ENCODE measurements at places on chromosomes 2 and 18.

- DNase-seq: no peak
Observed at GRCh38 chr2:196233021-196233804, 61.8 kb upstream of the STK17B start.

DNA sequence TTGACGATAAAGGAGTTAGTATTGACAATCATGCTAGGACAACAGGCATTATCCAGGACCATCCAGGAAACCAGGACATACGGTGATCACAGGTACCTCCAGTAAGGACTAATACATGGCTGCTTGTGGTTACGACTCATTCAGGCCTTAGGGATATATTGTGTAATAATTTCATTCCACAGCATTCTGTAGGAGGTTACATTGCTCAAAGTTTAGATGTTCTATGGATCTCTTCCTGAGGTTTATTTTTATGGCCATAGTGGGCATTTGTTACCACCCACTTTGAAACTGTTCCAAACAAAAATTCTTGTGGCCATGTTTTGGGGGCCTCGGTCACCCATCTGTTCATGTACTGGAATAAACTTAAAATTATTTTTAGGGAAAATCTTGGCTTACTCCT lies 431.6 kb downstream of the METTL4 start:
- DNase-seq: no peak

DNA sequence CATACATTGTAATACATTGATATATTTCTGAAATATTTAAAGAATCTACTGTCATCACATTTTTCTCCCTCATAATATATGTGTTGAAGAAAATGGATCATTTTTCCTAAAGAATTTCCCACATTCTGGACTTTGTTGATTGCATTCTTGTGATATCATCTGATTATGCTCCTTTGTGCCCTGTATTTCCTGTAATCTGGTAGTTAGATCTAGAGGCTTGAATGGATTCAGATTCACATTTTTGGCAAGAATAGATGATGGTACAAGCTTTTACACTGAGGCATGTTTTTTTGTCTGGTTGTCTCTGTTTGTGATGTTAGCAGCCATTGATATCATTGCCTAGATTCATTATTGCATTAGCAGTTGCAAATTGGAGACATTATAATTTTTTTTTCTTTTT lies 13.4 kb downstream of the UBXN2A start:
- no peak for DNase-seq

- no peak for DNase-seq
Observed at GRCh38 chr2:163652751-163653150, 83.1 kb downstream of the FIGN start.

DNA sequence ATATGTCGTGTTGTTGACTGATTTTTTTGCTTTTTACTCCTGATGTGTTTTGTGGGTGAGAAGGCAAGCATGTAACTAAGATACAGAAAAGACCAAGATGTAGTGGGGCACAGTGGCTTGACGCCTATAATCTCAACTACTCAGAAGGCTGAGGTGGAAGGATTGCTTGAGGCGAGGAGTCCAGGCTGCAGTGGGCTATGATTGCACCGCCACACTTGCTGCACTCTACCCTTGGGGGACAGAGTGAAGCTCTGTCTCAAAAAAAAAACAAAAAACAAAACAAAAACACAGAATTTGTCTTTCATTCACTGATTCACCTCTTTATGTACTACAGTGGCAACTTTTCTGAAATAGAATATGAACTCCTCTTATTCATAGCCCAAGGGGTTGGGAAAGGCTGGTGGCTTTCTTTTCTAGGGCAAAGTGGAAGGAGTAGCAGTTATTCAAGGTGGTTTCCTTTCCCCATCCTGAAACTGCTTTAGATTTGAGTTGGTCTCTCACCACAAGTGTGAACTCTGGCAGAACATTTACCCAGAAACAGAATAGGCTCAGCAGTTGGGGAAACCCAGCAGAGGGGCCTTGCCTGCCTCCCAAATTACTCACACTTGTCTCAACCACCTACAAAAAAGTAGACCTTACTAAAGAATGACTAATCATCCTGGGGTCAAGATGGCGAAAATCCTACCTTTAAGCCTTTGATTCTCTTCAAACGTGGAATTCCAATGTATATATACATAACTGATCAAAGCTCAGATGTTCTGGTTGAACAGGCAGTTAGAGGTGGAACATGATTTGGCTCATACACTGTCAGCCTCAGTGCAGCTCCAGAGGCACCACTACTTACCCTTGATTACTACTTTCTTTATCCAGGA lies 6.5 kb downstream of the TANK start:
- DNase-seq: peak; percentile 89

DNA sequence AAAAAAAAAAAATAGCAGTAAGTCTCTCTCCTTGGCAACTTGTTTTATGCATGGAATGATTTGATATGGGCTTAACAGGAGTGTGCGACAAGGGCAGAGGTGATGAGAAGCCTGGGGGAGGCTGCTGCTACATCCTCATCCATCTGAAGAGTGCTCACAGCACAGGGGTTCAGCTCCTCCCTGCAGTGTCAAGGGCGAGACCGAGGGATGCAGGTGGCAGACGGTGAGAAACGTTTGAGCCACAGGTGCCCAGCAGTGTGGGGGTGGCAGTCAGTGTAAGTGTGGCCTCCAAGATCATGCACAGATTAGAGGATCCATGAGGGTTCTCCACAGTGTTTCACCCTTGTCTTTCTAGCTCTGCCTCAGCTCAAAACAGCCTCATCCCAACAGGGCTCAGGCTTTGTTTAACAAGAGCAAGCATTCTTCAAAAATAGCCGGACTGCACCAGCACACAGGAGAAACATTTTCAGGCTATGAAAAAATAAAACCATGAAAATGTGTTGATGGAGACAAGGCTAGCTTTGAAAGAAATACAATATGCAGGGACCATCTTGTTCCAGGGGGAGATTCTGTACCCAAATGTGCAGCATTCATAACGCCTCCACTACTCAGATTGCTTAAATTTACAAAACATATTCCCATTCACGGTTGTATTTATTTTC lies 324.5 kb upstream of the MYT1L start:
- no peak for DNase-seq

GRCh38 chr2:38720613-38721241 lies 30.4 kb downstream of the SRSF7 start:
- peak; percentile 66 for DNase-seq

GRCh38 chr2:176158855-176159662 lies 2.0 kb downstream of the HOXD3 start:
- DNase-seq: no peak

DNA sequence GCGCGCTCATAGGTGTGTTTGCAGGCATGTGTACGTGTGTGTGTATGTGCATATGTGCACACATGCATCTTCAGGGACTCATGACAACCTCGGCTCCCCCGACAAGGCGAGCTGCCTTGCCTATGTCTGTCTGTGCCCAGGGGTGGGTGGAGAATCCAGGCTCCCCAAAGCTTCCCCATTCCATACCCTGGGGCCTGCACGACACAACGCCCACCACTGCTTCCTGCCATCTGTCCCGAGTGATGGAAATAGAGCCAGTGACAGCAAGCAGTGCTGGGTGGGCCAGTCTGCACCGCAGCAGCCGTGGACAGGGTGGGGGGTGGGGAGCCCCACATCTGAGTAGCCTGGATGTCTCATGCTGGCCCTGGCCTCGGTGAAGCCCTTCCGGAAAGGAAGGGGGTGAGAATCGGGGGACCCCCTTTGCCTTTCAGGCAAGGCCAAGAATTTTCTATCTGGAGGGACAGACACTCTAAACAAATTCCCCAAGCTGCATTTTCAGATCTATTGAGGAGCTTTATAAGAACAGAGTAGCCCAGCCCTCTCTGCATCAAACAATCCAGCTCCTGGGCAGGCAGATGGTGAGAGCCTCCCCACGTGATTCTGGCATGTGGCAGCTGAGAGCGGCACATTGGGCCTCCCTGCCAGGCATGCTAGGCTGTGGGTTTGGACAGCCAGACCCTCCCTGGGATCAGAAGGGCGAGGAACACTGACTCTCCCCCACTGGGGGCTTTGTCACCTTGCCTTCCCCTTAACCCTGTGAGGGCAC lies 4.9 kb downstream of the KCNIP3 start:
- no peak for DNase-seq

GRCh38 chr2:108616318-108616717 lies 82.0 kb downstream of the LIMS1 start:
- no peak for DNase-seq

DNA sequence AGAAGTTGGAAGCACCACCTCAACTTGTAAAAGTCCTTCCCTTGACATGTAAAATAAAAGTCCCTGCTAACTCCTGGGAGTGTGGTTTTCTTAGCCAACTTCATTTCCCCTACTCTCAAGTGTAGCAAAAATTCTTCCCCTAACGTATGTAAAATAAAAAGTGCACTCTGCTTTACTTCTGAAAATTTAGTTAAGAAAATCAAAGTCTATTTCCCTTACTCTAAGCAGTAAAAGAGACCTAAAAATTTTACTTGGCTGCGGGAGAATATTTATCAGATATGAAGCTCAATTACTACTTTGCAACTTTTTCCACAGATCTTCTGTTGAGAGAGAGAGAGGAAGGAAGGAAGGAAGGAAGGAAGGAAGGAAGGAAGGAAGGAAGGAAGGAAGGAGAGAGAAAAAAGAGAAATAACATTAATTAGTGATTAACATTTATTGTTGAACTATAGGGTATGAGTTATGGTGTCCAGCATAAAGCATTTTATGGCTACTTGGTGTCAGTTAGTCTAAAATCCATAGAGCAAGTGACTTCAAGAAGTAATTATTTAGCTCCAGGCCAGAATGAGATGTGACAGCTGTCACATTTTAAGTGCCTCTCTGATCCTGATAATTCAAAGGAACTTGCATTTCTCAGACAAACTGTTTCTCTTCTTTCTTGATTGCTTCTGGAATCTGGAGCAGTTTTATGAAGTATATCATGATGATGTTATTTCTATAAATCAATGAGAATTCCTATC lies 210.3 kb downstream of the TMX3 start:
- no peak for DNase-seq

DNA sequence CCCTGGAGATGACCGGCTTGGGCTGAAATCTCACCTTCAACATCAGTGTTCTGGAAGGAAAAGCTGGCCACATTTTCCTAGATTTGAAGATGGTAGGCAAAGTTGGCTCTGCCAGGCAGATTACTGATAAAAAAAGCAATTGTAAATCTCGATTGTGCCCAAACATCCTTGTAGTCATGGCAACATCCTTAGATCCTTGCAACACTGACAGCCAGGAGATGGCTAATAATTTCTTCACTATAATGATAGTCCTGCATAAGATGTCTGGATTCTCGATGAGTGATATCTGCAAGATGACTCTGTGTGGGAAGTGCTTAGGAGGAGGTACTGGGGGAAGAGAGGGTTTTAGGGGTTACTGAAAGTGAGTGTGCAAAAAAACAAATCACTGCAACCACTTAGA lies 149.1 kb downstream of the FSHR start:
- no peak for DNase-seq

GRCh38 chr2:188725746-188726360 lies 248.3 kb upstream of the COL3A1 start:
- no peak for DNase-seq

- DNase-seq: no peak
Observed at GRCh38 chr18:57389271-57389670, 36.9 kb downstream of the ST8SIA3 start.

- DNase-seq: peak; percentile 85
Observed at GRCh38 chr2:25421820-25422411, 80.2 kb upstream of the DNMT3A start.

GRCh38 chr2:28565033-28565432 lies 69.2 kb downstream of the PLB1 start:
- DNase-seq: no peak

DNA sequence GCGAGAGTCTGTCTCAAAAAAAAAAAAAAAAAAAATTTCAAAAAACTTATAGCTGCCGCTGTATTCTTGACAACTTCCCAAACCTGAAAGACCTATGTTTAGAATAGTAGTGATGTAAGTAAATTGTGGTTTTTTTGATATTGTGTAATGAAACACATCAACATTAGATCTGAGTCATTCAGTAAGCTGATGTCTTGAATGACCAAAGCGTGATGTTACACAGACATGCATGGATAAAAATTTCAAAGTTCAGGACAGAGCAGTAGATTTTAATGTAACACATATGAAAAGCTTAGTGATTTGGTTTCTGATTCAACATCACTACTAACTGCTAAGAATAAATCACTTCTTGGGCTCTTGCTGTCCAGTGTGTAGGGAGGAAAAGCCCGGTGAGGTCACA lies 69.3 kb upstream of the MEX3C start:
- DNase-seq: no peak

GRCh38 chr2:45755585-45756335 lies 104.3 kb downstream of the PRKCE start:
- no peak for DNase-seq

DNA sequence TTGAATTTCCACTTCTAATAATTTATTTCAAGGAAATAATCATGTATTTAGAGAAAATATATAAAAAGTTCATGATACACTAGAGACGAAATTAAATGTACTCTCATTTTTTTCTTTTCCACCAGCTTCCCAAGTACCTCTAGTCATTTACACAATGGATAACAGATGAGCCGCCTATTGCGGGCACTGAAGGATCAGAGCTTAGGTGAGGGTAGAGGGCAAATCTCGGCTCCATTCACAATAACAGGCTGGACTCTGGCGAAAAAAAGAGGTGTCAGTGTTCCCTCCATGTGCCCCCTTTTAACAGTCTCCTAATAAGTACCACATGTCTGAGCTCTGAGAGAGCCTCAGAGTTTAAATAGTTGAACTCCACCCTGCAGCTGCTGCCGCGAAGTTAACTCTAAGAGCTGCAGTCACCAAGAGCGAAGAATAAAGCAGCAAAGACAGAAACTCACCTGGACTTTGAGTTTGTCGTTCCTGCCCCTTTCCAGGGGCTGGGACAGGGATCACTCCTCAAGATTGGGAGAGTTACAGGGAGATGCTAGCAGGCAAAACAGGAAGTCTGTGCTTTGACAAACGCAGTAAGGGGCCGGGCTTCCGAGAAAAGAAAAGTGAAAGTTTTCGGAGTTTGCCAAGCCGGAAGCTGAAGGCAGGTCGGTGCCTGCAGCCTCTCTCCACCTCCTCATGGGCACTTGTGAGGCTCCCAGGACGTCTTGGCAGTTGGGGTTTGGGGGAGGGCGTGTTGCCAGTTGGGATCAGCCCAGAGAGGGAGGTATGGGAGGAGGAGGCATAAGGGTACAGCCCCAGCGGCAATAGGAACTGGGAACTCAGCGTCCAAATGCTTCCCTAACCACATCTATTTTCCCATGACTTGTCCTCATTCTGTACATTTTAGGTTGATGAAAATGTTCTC lies at the start of gene SP110:
SP110 (minus strand) TSS at position 566 of the 913 bp plus-strand sequence. CDS start 3,057 bp downstream, outside the sequence.
- peak; percentile 70 for DNase-seq

DNA sequence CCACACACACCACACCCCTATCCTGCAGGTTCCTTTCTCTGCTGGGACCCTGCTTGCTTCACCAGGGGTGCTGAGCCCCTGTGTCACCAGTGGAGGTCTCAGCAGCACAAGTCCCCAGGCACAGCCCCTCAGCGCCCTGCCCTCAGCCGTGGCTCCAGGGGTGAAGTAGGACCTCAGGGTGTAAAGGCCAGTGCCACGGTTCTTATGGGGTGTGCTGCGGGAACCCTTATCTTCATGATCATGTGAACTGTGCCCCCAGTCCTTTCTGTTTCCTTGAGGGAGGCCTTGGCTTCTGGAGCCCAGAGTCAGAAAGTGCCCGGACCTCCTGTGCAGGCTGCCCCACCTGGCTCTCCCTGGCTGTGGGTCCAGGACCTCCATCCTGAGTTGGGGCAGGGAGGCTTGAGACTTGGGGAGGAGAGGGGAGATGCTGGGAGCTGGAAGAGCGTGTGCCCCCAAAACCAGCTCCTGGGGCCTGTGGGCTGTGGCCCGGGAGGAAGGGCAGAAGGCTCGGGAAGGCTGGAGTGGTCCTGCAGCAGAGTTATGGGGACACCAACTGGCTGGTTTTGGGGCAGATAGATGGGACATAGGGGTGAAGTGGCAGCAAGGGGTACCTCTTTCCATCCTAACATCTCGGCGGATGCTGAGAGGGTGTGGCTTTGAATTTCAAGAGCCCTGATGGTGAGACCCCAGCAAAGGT lies 20.2 kb upstream of the KLF11 start:
- no peak for DNase-seq

All from GM12864 (cell line).